Caki2 (cell line): ENCODE measurements at places on chromosomes 2 and 18.

- no peak for DNase-seq
Measured at GRCh38 chr2:102021779-102022178, 30.0 kb downstream of the IL1R2 start.

DNA sequence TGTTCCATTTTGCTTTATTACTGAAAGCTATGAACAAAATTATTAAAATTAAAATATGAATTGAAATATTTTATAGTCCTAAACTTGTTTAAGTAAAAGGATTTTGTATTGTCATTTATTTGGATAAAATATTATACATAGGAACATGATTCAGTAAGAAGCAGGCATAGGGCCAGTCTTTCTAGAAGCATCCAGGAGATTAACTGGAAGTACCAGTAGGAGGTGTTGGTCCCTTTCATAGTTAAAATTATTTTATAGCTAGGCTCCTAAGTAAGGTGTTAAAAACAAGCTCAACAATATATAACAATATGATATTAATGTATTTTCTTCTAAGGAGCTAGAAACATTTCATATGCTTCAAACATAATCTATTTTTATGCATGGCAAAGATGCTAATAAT, 43.7 kb downstream of the FIGN start:
- DNase-seq, result no peak

- no peak for DNase-seq
Measured at GRCh38 chr2:236408786-236409185, 144.6 kb upstream of the ASB18 start.

DNA sequence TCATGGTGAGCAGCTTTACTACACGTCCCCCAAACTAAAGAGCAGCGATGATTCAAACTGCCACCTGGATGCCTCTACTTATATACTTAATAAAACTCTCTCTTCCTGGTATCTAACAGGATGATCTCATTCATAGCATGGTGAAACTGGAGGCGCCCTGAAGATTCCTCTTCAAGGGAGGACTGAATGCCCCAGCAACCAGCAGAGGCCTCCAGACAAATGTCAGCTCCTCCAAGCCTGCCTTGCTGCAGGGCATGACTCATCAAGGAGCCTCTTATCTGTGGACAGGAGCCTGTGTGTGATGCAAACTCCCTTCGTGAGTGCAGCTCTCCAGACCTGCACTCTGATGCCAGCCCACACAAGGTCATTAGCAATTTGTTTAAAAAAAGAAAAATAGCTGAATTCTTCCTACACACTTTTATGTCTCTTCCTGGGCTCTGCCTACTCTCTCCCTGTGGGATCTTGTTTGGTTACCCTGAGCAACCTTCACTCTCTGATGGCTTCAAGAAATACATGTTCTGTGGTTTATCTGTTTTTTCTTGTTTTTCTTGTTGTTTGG, 30.2 kb downstream of the LONRF2 start:
- peak; percentile 99 for DNase-seq

GRCh38 chr18:66513996-66514395, 89.9 kb downstream of the CDH19 start:
- DNase-seq, result no peak

- no peak for DNase-seq
Measured at GRCh38 chr2:28488083-28488830, 7.6 kb upstream of the PLB1 start.

DNA sequence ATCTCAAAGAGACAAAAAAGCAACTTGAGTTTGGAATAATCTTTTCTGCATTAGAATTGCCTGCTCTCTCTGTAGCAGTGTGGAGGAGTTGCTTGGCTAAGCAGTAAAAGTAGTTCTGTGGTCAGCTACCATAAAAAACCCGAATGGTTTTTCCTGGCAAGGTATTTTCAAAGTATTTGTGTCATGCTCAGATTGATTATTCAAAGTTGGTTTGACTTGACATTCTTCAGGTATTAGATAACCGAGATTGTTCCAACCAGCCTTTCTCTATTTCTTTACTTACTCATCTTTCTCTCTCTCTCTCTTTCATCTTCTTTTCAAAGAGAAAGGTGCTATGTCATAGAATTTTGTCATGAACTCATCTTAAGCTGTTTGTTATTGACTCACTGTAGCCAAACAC, 404.9 kb downstream of the CPS1 start:
- peak; percentile 48 for DNase-seq

DNA sequence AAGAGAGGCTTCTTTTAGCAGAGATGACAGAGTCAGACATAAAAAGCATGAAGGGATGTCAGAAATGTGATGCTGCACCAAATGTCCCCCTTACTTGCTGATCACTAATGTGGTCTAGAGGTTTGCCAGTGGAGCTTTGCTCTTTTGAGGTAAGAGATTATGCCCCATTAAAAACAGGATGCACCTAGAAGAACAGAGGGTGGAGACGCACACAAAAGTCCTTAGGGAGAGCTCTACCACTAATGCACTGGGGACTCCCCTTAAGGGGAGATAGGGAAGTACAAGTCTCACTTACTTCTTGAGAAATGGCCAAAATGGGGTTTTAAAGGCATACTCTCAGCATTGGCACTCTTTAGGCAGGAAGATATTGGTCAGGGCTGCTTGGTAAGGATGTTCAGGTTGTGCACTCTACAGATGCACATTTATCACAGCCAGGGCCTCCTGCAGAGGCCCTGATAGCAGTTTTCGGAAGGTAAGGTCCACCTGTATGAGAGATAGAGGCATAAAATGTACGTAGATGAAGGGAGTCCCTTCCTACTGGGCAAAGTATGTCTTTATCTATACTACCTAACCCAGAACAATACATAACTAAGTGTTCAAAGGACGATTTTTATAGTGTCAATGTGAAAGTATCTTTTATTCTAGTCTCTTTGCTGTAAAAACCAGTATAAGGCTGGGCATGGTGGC, 17.0 kb upstream of the SCYGR1 start:
- DNase-seq, result no peak

- DNase-seq, result no peak
Measured at GRCh38 chr2:161243905-161244304, 64.3 kb upstream of the PSMD14 start.

- peak; percentile 75 for DNase-seq
Measured at GRCh38 chr18:3454365-3455089, 4.6 kb downstream of the TGIF1 start.

DNA sequence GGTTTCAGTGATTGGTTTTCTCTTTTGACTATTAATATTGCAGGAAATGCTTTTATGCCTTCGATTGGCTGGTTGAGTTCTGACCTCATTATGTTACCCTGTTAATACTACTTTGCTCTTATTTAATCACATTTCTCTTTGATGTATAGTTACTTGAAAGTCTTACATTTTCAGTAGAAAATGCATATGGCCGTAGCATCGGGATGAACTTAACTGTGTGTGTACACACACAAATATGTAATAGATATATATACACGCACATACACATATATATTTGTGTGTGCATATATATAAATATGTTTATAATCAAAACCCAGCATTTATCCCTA, 1.6 kb downstream of the EPC2 start:
- no peak for DNase-seq
